ENCODE measurements at places on chromosomes 1 and 21. TPM values are rescaled to one million over a fixed set of nuclear protein-coding genes. Genes with fewer than 3 reads are reported as not detected.

DNA sequence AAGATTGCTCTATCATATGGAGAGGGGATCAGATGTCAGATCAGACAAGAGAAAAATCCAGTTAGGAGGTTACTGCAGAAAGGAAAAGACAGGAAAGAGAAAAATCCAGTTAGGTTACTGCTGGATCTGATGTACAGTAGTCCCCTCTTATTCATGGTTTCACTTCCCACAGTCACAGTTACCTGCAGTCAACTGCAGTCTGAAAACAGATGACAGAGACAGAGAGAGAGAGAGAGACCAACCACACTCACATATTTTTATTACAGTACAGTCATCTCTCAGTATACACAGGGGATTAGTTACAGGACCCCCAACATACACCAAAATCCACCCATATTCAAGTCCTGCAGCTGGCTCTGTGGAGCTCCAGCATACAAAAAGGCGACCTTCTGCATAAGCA is 29.3 kb downstream of the NUP133 start:
- no peak for DNase-seq

DNA sequence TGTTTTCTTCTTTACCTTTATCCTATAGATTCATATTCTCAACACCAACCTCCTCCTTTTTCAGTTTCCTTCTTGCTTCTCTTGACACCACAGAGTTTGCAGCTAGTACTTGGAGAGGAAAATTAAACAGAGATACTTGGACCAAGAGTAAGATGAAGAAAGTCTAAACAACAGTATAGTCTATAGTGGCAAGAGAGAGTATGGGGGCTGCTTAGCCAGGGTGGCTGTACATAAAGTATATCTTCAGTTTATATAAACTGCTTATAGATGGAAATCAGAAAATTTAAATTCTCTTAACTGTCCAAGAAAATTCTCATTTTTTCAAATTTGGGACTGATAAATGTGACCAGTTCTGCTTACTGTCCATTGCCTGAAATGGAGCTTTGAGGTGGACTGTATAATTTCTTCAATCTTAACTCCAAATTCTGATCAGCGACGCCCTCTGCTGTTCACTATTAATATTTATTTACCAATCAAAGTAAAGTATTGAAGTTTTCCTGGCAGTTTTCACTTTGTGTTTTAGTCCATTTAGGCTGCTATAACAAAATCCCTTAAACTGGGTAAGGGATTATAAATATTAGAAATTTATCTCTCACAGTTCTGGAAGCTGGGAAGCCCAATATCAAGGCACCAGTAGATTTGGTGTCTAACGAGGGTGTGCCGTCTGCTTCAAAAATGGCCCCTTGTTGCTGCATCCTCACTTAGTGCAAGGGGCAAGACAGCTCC is 14.8 kb upstream of the METTL18 start:
- no peak for DNase-seq

Gene LHX8
- not detected for total RNA-seq

- DNase-seq: no peak
These were observed 624 bp downstream of the SLC41A1 start for GRCh38 chr1:205812271-205812877.

DNA sequence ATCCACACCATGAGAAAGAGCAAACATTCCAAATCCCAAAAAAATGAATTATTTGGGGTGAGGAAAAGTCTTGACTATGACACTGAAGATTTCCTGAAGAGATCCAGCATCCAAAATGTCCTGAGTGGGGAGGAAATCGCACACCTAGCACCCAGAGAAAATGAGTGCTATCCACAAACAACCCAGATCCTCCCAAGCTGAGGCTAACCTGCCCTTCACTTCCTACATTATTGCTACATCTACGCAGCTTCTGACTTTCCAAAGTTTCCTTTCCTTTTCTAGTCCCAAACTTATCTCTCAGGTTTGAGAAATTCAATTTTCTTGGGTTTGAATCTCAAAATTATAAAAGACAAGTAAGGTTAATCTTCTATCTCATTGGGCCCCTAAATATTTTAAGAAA is 906 bp upstream of the RGS13 start:
- no peak for DNase-seq

Gene PRAMEF33
- not detected for total RNA-seq

DNA sequence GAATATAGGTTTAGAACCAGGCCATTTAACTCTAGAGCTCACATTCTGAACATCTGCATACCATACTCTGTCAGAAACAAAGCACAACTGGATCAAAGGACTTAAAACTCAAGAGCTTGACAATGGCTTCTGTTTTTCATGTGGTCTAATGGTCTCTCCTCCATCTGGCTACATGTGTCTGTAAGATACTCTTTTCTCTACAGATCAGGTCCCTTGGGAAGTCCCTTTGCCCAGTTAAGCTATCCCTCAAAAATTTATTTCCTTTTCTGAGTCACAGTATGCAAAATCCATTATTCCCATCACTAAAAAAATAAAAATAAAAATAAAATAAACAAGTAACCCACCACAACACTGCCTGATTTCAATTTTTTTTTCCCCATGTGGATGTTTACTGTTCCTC is 357.0 kb upstream of the PRMT6 start:
- DNase-seq: no peak

DNA sequence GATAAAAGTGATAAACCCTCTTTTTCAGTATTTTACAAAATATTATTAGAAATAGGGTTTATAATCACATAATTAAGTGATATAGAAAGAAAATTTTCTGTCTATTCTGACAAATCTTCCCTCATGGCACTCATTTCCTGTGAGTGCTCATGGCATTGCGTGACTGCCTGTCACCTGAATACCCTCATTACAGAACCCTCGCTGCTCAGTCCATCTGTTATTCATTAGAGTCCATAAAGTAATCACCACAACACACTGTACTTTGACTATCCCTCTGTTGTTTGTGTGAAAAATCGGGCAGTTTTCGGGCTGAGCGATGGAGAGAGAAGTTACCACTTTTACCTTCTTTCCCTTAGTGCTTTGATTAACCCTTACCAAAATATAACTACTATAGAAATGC is 100.4 kb upstream of the BRINP3 start:
- no peak for DNase-seq

GRCh38 chr21:26127918-26128317 is 42.7 kb downstream of the APP start:
- no peak for DNase-seq

- no peak for DNase-seq
These were observed 17.8 kb downstream of the CAPZB start for GRCh38 chr1:19467199-19468187.

DNA sequence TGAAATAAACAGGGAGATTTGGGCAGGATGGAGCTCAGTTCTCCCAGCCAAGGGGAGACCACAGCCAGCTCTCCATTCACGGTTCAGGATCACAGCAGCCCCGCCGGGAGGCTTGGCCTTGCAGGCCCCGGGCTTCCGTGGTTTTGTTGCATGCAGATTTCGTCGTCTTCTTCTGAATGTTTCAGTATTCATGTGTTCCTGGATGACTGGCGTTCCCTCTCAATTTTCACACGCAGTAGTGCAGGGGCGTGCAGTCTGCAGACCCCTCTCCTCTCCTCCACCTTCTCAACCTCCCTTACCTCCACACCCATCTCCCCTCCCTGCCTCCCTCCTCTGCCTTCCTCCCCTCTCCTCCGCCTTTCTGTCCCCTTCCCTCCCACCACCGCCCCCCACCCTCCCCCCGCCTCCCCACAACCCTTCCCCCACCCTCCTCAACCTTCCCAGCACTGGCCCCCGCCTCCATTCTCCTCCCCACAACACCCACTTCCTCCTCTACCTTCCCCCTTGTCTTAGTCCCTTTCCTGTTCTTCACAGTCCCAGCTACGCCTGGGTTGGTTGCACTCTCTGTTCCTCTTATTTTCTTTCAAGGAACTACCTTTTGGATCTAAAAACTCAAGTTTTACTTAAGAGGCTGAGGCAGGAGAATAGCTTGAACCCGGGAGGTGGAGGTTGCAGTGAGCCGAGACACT is 8.4 kb upstream of the SLC19A1 start:
- DNase-seq: peak; percentile 67

GRCh38 chr21:45611939-45612664 is 31.4 kb upstream of the PCBP3 start:
- peak; percentile 59 for DNase-seq

DNA sequence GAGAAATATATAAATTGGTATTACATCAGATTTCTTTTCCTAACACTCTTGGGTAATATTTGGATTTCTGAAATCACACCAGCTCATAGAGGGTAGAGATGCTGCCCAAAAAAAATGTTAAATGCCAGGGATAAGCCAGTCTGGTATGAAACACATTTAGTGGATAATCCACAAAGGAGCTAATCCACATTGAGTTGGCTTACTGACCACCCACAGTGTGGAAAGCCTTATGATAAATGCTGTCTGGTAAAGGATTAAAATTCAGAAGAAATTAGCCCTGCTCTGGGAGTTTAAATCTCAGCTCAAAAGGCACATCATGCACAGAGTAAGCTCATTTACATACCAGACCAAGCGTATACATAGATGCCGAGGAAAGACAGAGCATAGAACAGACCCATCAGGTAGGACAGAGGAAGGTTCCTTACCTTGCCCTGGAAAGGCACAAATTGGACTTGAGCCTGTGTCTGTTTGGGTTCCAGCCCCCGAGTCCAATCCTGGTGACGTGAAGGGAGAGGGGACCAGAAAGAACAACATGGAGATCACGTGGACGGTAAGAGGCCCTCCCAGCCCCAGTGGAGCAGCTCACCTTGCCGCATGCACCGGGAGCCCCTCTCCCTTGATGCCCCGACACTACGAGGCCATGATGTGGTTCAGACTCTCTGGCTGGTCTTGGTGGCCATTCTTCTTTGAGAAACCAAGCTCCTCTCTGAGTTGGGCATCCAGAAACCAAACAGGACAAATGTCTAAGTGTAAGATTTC is 62.9 kb upstream of the CNTN2 start:
- no peak for DNase-seq

Gene NPR1
- total RNA-seq: 69.4 TPM

Gene NEK2
- 0.35 TPM for total RNA-seq

Gene GBP5
- total RNA-seq: 5.4 TPM

- peak; percentile 15 for DNase-seq
These were observed 113.9 kb downstream of the GLIS1 start for GRCh38 chr1:53625049-53625448.

Gene PAPPA2
- total RNA-seq: 0.17 TPM

DNA sequence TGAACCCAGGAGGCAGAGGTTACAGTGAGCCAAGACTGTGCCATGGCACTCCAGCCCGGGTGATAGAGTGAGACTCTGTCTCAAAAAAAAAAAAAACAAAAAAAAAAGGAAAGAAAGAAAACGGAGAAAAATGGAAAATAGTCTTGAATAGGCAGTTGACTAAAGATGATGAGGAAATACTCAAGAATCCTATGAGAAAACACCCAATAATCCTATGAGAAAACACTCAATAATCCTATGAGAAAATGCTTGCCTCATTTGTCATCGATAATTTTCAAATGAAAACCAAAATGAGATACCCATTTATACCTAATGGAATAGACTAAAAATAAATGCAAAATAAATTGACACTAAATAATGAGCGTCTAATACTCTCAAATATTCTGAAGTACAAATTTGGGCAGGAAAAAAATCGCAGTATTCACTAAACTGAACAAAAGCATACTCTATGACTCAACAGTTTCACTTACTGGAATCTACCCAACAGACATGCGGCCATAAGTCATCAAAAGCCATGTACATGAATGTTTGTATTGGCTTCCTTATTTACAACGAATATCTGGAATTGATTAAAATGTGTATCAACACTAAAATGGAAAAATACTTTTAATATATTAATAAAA is 733.9 kb upstream of the CHRM3 start:
- DNase-seq: no peak

- peak; percentile 73 for DNase-seq
These were observed 43.2 kb downstream of the ELK4 start for GRCh38 chr1:205588636-205589035.

DNA sequence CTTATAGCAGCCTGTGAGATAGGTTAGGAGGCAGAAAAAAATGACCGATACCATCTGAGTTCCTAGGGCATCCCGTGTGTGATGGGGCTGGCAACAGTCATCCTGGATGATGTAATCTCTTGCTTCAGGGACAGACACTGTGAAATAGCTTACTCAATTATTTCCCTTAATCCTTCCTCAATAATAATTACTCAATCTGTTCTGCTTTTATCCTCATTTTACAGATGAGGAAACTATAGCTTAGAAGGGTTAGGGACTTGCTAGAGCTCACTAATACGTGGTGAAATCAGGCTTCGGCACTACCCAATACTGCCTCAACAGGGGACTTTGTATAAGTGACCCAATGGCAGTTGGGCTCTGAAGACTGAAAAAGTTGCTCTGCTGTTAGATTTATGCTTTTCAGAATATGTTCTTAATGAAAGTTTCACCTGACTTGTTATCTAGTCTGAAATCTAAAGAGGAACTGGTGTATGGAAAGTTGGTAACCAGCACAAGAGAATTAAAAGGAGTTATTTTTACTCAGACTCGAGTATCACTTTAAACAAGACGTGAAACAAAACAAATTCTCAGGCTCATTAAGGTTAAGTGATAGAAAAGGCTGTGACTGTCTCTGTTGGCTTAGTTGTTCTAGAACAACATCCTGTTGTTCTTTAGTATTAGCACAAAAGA is 14.4 kb downstream of the CD55 start:
- DNase-seq: no peak

DNA sequence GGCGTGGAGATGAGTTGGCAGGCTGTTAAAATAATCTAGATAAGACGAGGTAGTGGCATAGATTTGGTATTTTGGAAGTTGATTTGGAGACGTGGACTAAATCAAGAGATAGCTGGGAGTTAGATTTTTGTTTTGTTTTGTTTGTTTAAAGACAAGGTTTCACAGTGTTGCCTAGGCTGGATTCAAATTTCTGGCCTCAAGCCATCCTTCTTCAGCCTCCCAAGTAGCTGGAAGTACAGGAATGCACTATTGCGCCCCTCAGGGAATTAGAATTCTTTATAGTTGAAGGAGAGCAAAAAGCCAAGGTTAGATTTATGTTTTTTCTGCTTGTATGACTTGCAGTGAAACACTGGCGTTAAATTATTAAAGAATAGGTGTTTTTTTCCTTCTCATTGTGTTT is 22.3 kb upstream of the SNRPE start:
- DNase-seq: no peak

GRCh38 chr1:25527226-25527846 is 16.1 kb upstream of the LDLRAP1 start:
- no peak for DNase-seq

GRCh38 chr1:197994907-197995407 is 77.8 kb downstream of the LHX9 start:
- no peak for DNase-seq

DNA sequence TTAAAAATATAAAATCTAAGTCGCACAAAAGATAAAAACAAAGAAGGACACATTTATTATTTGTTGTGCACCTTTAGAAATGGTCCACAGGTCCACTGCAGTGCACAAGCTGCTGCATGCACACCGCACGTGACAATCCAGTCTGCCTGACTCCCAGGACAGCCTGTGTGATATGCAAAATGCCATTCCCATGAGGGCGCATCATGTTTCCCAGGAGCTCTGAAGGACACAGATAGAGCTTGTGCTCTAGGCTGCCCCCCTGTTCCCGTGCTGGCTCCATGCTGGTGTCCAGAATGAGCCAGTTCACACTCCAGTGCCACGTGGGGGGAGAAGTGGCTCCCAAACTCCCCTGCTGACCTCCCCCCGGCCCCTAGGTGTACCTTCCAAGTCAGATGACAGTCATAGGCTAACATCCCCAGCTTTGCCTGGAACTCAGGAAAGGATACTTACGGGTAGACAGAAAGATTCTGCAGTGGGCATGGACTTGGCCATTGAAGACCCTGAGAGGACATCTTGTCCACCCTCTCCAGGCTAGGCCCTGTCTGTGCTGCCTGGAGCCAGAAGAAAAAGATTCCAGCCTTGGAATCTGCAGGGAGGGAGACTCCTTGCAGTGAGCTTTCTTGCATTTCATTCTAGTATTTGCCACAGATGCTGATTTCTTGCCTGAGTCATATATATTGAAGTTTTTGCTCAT is 26.3 kb downstream of the RAB7B start:
- DNase-seq: peak; percentile 47
